ENCODE measurements at places on chromosomes 6 and 20. TPM values are rescaled to one million over a fixed set of nuclear protein-coding genes. Genes with fewer than 3 reads are reported as not detected.

Gene CDS2
- 65.7 TPM for total RNA-seq

Gene RNASET2
- total RNA-seq: 50.2 TPM

Gene HLA-DRB1
- total RNA-seq: 12.0 TPM

Gene PMEPA1
- total RNA-seq: 12.1 TPM

Data from testis (tissue), 5 donors.